Mesendoderm (in vitro differentiated cells): ENCODE measurements at places on chromosomes 12 and 14.

- H3K27ac ChIP-seq = no peak overlapping the region
- H3K27me3 ChIP-seq = no peaks in the 10 kb centered on the region
- H3K36me3 ChIP-seq = no peaks in the 10 kb centered on the region
- no peak for DNase-seq
- no peak overlapping the region for H3K4me3 ChIP-seq
These were observed 107.5 kb upstream of the DYRK2 start for GRCh38 chr12:67540920-67541624.

GRCh38 chr14:93705513-93706156 lies 82.7 kb downstream of the PRIMA1 start:
- no peaks in the 10 kb centered on the region for H3K27me3 ChIP-seq
- no peaks in the 10 kb centered on the region for H3K36me3 ChIP-seq
- no peak overlapping the region for H3K27ac ChIP-seq
- DNase-seq = no peak
- no peak overlapping the region for H3K4me3 ChIP-seq

GRCh38 chr12:126797525-126797924 lies 1469.4 kb upstream of the TMEM132C start:
- no peak overlapping the region for H3K27ac ChIP-seq
- DNase-seq = no peak
- H3K27me3 ChIP-seq = no peaks in the 10 kb centered on the region
- H3K4me3 ChIP-seq = no peak overlapping the region
- H3K4me1 ChIP-seq = no peaks in the 10 kb centered on the region

DNA sequence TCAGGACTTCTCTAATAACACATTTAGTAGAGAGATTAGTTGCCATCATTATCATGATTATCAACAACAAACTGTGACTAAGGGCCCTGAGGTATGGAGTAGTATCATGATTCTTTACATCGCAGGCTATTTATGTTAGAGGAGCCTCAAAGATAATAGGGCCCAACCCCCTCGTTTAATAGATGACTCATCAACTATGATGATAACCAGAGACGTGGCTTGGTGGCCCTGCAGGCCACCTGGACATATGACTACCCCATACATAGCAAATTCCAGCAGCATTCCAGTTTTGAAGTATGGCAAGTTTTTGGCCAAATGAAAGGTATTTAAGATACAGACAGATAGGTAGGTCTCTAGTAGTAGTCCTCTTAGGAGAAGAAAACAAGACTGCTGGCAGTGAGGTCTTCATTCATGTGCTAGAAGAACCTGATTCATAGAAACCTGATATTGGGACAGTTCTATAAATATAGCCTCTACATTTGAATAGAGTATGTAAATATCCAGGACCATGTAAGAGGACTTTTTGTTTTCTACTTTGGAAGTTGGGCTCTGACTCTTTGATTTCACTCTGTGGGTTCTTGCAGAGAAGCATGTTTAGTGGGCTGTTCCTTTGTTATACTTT lies 5.6 kb downstream of the RIC8B start:
- DNase-seq = peak; percentile 56
- H3K27me3 ChIP-seq = no peaks in the 10 kb centered on the region
- H3K4me3 ChIP-seq = no peak overlapping the region
- no peak overlapping the region for H3K27ac ChIP-seq

GRCh38 chr12:52251367-52252051 lies 18.5 kb downstream of the KRT7 start:
- H3K27ac ChIP-seq = no peak overlapping the region
- no peak overlapping the region for H3K4me3 ChIP-seq
- no peaks in the 10 kb centered on the region for H3K4me1 ChIP-seq
- no peak for DNase-seq
- H3K36me3 ChIP-seq = no peaks in the 10 kb centered on the region

GRCh38 chr12:103645202-103645601 lies 58.1 kb downstream of the STAB2 start:
- no peak overlapping the region for H3K4me3 ChIP-seq
- H3K27ac ChIP-seq = no peak overlapping the region
- no peaks in the 10 kb centered on the region for H3K36me3 ChIP-seq

GRCh38 chr12:104187446-104188155 lies 28.0 kb upstream of the TXNRD1 start:
- H3K4me3 ChIP-seq = no peak overlapping the region
- no peak overlapping the region for H3K27ac ChIP-seq
- no peaks in the 10 kb centered on the region for H3K4me1 ChIP-seq
- H3K36me3 ChIP-seq = no peaks in the 10 kb centered on the region
- DNase-seq = no peak
- no peaks in the 10 kb centered on the region for H3K27me3 ChIP-seq

DNA sequence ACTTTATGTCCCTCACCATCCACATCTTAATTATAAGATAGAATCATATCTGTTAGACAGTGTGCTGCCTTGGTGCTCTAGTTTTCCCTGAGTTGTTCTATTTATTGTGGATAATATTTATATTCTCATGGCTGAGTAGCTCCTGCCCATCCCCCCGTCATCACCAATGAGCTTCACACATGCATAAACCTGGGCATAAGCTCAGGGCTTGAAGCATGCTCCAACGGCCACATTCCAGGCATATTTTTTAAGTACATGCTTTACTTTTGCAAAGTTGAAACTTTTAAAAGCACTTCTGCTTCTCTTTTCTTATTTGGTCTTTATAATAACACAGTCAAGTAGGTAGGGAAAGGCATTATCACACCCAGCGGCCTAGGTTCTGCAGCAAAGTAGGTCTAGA lies 3.4 kb upstream of the FBXO34 start:
- H3K27ac ChIP-seq = no peak overlapping the region
- no peaks in the 10 kb centered on the region for H3K36me3 ChIP-seq
- DNase-seq = no peak
- no peak overlapping the region for H3K4me3 ChIP-seq
- H3K27me3 ChIP-seq = no peaks in the 10 kb centered on the region

- H3K4me3 ChIP-seq = no peak overlapping the region
- no peaks in the 10 kb centered on the region for H3K36me3 ChIP-seq
These were observed 139.5 kb upstream of the AMIGO2 start for GRCh38 chr12:47219243-47219642.

- H3K36me3 ChIP-seq = no peaks in the 10 kb centered on the region
- no peak for DNase-seq
- no peaks in the 10 kb centered on the region for H3K27me3 ChIP-seq
- no peaks in the 10 kb centered on the region for H3K4me1 ChIP-seq
- no peak overlapping the region for H3K27ac ChIP-seq
These were observed 85.3 kb upstream of the FLRT2 start for GRCh38 chr14:85444635-85445034.

DNA sequence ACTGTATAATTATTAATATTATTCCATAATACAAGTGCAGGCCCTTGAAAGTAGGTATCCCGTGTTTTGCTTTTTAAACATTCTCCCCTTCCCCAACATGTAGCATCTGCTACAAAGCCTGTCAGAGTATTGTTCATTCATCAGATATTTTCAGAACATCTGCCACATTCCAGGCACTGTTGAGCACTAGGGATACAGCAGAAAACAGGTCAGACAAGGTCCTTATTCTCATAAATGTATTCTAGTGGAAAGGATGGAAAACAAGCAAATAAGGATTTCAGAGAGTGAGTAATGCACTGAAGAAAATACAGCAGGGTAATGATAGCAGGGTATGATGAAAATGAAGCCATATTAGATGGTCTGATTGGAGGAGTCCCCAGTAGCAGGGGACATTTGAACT lies 3.8 kb downstream of the ERP29 start:
- H3K27ac ChIP-seq = no peak overlapping the region
- H3K27me3 ChIP-seq = no peaks in the 10 kb centered on the region
- no peaks in the 10 kb centered on the region for H3K4me1 ChIP-seq
- no peak for DNase-seq

DNA sequence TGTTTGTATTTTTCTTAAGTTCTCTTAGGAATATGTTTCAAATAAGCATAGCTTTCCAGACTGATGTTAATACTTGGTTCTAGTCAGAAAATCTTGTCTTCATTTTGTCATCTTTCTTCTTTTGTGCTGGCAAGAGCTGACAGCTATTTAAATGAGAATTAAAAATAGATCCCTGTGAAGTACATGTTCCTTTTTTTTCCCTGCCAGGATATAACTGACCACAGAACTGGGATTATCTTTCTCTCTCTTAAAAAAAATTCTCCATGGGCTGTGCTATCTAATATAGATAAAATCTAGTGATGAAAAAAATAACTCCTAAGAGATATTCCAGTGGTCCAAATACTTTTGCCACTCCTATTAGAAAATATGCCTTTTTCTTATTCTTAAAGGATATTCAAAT lies 163.4 kb downstream of the AKAP6 start:
- no peaks in the 10 kb centered on the region for H3K4me1 ChIP-seq
- H3K36me3 ChIP-seq = no peaks in the 10 kb centered on the region
- H3K27me3 ChIP-seq = no peaks in the 10 kb centered on the region
- H3K4me3 ChIP-seq = no peak overlapping the region

GRCh38 chr14:85195872-85196477 lies 334.0 kb upstream of the FLRT2 start:
- H3K4me3 ChIP-seq = no peak overlapping the region
- H3K36me3 ChIP-seq = no peaks in the 10 kb centered on the region
- H3K27ac ChIP-seq = no peak overlapping the region
- H3K4me1 ChIP-seq = no peaks in the 10 kb centered on the region

DNA sequence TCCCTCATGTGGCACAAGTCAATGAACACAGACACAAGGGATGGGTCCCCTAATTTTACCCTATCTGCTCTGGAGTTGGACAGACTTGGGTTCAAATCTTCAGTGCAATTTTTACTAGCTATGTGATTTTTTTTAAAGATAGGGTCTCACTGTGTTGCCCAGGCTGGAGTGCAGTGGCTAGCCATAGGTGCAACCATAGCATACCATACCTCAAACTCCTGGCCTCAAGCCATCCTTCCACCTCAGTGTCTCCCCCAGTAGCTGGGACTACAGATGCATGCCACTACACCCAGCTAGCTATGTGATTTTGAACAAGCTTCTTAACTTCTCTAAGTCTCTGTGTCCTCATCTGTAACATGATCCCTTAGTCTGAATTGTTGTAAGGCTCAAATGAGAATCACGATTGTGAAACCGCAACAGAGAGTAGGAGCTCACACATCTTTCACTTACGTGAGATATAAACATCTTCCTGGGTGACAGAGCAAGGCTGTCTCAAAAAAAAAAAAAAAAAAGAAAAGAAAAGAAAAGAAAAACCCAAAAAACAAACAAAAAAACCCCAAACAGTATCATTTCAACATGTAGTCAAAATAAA lies 4.7 kb downstream of the CALCOCO1 start:
- peaks cover 2% of the 10 kb centered on the region for H3K4me1 ChIP-seq
- no peaks in the 10 kb centered on the region for H3K36me3 ChIP-seq
- H3K27me3 ChIP-seq = no peaks in the 10 kb centered on the region
- DNase-seq = no peak
- H3K4me3 ChIP-seq = no peak overlapping the region
- H3K27ac ChIP-seq = no peak overlapping the region
